Right ventricle myocardium inferior (tissue), 1 donor: ENCODE measurements at places on chromosomes 1 and 21. TPM values are rescaled to one million over a fixed set of nuclear protein-coding genes. Genes with fewer than 3 reads are reported as not detected.

Gene RAB7B
- 1.6 TPM for total RNA-seq

Gene NIT1
- total RNA-seq: 36.5 TPM

Gene DIO1
- total RNA-seq: not detected

Gene PRUNE1
- total RNA-seq: 42.1 TPM

Gene NHLH1
- total RNA-seq: not detected

Gene BNIPL
- total RNA-seq: 0.30 TPM

Gene TCHHL1
- not detected for total RNA-seq

Gene PLXNA2
- total RNA-seq: 15.3 TPM

Gene FLG2
- total RNA-seq: not detected

Gene CACNA1S
- total RNA-seq: not detected

Gene EPHA2
- 7.3 TPM for total RNA-seq

Gene BEND5
- total RNA-seq: 4.6 TPM

Gene OR2L13
- not detected for total RNA-seq

Gene FCER1G
- total RNA-seq: 38.3 TPM

Gene CBS
- 5.5 TPM for total RNA-seq

Gene TDRD10
- 2.2 TPM for total RNA-seq

Gene NTRK1
- total RNA-seq: 2.4 TPM

Gene HUNK
- total RNA-seq: 0.08 TPM

Gene FAM72C
- 0.14 TPM for total RNA-seq

Gene TMEM61
- total RNA-seq: not detected

Gene WNT9A
- 0.73 TPM for total RNA-seq

Gene SPRR2A
- total RNA-seq: not detected

Gene BSND
- not detected for total RNA-seq

Gene C4BPA
- not detected for total RNA-seq

Gene CASQ1
- total RNA-seq: 27.0 TPM

Gene GUK1
- total RNA-seq: 162 TPM

Gene GBP7
- total RNA-seq: not detected

Gene KIF2C
- total RNA-seq: 0.87 TPM

Gene ST6GALNAC5
- total RNA-seq: 0.46 TPM

Gene CFAP74
- not detected for total RNA-seq
